ENCODE measurements at places on chromosomes 1 and 21.

DNA sequence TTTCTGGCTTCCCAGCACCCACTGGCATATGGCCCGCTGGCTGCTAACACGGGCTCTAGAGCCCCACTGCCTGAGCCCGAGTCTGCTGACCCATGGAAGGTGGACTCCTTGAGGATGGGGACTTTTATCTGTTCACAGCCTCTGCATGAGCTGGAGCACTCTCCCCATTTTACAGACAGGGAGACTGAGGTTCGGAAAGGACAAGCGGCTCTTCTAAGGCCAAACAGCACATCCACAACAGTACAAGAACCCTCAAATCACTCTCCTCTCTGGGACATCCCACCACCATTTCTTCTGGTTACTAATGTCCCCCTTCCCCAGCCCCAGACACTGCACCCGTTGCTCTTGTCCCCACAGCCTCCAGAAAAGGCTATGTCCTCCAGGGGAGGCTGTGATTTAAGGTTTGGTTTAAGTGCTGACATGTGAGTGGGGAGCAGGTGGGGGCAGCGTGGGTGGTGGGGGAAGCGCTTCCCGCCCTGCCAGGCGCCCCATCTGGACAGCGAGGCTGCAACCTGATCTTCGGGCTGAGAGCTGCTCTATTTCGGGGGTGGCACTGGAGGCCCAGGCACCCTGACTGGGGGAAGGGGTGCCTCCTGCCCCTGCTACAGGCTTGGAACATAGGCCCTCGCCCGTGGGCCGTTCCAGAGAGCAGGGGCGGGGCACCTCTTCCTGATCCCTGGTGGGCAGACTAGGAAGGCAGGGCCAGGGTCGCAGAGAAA, 104.8 kb upstream of the WNT4 start:
- DNase-seq: no peak

DNA sequence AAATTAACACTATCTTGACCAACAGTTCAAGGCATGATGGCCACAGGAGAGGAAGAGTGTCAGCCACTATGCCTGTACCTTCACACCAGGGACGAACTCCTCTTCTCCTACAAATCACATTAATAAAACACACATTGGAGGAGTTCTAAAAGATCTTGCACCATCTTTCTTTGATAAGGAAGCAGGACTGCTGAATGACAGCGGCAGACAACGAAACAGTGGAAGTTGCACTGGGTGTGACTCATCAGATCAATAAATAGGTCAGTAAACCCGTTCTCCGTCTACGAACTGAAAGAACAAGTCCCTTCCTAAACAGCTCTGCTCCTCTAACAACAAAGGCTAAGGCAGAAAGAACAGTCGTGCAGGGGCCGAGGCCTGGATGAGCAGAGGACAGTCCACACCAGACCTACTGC, 23.1 kb downstream of the UBE2G2 start:
- no peak for DNase-seq

DNA sequence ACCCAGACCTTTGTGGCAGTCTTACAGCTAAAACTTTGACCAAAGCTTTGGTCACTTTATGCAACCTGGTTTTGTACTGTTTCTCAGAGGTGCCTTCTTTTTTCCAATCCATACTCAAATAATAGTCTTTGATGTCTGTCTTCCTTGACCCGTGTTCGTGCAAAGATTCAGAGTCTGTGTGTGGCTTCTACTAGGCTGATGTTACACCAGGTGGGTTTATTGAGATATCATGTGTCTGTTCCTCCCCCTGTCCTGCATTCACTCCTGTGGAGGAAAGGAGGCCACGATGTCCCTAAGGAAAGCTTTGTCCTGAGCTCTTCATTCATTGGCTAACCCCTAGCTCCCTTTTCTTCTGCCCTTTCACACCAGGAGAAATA, 15.0 kb upstream of the IKBKE start:
- DNase-seq: no peak

GRCh38 chr1:214977110-214977509, 105.4 kb upstream of the KCNK2 start:
- no peak for DNase-seq

GRCh38 chr1:227094249-227094966, 154.3 kb downstream of the COQ8A start:
- no peak for DNase-seq

DNA sequence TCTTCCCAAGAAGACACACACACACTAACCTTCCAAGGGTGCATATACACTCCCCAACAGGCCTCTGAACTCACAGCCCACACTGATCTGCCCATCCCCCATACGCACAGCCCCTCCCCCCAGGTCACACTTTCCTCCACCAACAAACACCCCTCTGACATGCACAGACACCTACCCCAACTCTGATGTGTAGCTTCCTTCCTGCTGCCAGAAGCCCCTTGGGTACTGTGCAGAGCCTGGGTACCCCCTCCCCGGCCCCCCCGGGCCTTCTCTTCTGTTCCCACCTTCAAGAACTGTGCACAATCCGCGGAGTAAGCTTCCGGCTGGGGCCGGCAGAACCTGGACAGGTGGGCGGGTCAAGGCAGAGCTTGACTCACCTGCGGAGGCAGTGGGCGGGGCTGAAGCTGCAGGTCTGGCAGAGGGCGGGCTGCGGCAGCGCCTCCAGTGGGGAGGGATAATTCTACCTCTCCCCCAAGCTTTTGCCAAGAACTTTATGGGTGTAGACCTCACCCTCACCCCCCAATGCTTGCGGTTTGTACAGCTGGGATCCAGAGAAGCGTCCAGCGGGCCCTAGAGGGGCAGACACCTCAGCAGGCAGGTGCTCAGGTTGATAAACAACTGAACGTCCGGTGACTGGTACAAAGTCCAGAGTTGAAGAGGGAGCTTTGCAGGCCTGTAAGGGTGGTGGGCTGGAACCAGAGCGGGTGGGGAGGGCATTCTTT, at the start of gene C1orf210:
Gene C1orf210 (minus strand): TSS at position 313 of the 722 bp plus-strand sequence. CDS start 2,311 bp downstream, outside the sequence.
- DNase-seq: no peak

GRCh38 chr21:45595574-45596295, 47.8 kb upstream of the PCBP3 start:
- no peak for DNase-seq

GRCh38 chr1:94962409-94963265, 35.7 kb upstream of the CNN3 start:
- DNase-seq: peak; percentile 69

DNA sequence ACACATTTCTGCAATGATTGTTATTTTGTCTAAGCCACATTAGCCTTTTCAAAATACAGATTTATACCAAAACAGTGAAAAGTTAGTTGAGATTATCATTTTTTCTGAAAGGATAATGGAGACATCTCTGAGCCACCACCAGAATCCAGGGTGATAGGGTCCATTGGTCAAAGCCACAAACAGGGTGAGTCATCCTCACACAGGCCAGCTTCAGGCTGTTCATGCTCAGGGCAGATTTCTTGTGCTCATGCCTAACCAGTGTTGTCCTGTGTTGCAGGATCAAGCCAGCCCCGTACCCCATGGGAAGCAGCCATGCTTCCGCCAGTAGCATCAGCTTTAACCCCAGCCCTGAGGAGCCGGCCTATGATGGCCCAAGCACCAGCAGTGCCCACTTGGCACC, 13.4 kb downstream of the ELOA start:
- no peak for DNase-seq

- DNase-seq: peak; percentile 24
These were observed 627 bp downstream of the ADARB1 start for GRCh38 chr21:45074818-45075595.

DNA sequence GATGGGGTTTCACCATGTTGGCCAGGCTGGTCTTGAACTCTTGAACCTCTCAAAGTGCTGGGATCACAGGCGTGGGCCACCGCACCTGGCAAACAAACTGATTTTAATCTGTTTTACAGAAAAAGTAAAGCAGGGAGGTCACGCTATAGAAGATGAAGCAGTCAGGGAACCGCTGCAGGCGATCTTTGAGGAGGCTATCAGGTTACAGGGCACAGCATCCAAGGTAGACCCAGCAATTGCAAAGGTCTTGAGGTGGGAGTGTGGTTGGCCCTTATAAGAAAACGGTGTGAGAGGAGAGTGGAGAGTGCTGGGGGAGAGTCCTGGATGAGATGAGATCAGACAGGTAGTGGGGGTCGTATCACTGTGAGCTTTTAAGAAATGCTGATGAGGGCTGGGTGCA, 2.6 kb upstream of the TMCO4 start:
- no peak for DNase-seq

DNA sequence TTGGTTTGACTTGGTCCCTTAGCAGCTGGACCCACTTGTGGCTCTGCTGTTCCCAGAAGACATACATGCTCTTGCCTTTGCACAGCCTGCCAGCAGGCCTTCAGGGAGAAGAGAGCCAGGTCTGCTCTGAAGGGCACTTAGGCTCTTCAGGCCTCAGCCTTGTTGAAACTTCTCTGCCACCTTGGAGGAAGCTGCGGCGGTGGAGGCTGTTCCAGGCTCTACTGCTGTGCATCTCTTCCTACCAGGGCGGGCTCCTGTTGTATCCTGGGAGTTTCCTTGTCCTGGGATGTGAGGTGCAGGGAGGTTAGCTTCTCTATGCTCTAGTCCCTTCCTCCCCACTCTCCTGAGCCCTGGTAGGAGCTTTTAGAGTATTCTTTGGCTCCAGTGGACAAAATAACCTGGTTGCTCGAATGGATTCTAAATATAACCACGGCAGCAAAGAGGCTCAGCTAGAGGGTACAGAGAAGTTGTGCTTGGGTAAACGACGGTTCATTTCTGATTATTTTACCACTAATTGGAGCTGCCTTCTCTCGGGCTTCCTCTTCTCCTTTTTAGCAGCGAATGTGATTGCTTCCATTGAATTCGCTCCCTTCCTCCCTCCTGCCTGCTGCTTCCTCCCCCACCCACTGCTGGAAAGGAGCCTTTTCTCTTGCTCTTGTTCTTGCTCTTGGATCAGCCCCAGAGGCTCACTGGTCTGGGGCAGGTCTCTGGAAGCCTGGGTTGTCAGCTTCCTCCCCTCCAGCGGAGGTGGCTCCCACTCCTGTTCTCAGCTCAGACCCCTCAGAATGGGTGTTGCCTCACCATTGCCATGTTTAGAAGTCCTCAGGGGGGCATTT, 126.6 kb upstream of the CACNA1E start:
- DNase-seq: peak; percentile 10

- no peak for DNase-seq
These were observed 38.8 kb downstream of the WDR4 start for GRCh38 chr21:42840411-42841155.

DNA sequence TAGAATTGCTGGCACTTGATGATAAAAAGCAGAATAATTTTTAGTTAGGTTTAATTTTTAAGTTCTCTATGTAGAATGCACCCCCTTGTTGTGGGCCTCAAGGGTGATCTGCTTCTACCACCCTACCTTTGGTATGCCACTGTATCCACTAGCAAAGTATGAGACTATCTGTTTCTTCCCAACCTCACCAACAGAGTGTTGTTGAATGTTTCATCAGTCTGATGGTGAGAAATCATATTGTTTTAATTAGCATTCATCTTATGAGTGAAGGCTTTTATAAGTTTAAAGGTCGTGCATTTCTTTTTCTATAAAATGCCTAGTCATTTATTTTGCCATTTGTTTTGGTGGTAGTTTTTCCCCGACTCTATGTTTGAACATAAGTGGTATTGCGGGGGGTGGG, 141.0 kb downstream of the MAGI3 start:
- DNase-seq: no peak

GRCh38 chr1:205878026-205878425, 28.1 kb upstream of the PM20D1 start:
- no peak for DNase-seq

Data from HL-60 (cell line).